ENCODE measurements at places on chromosomes 7 and 10.

- no peak for DNase-seq
Observed at GRCh38 chr7:111871283-111871682, 309.0 kb upstream of the IMMP2L start.

GRCh38 chr10:104351061-104351702 is 2.5 kb upstream of the CFAP58 start:
- DNase-seq = no peak

- DNase-seq = no peak
Observed at GRCh38 chr10:29921071-29921446, 138.3 kb downstream of the JCAD start.

GRCh38 chr7:6092953-6093354 is 61.8 kb downstream of the ANKRD61 start:
- no peak for DNase-seq

- no peak for DNase-seq
Observed at GRCh38 chr7:17311952-17312351, 13.5 kb downstream of the AHR start.

- no peak for DNase-seq
Observed at GRCh38 chr10:46559231-46559671, 2.8 kb upstream of the GPRIN2 start.

GRCh38 chr7:141390339-141390738 is 160.9 kb upstream of the AGK start:
- no peak for DNase-seq

DNA sequence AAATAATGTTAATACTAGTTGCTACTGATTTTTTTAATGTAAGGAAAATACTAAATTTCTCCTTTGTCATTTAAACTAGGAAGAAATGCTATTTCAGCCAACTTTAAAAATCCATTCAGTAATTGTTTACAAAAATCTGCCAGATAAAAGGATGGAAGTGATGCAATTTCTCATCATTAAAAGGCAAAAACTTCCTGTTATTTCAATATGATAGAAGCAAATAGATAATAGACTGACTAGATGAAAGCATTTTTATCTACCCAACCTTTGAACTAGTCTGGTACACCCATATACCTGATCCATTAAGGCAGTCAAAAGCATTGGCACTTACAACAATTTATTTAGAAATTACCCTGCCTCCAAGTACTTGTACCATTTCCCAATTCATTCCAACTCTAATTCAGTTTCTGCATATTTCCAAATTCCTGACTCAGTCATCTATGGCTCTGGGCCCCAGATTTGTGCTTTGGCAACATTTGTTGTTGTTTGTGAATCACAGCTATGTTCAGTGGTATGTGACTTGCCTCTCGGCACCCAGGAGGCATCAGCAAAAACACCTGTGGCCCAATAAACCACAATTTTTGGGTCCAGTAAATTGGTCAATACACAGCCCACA is 482.6 kb upstream of the SEMA3A start:
- no peak for DNase-seq

- DNase-seq = no peak
Observed at GRCh38 chr10:60767424-60767823, 10.9 kb upstream of the CDK1 start.

DNA sequence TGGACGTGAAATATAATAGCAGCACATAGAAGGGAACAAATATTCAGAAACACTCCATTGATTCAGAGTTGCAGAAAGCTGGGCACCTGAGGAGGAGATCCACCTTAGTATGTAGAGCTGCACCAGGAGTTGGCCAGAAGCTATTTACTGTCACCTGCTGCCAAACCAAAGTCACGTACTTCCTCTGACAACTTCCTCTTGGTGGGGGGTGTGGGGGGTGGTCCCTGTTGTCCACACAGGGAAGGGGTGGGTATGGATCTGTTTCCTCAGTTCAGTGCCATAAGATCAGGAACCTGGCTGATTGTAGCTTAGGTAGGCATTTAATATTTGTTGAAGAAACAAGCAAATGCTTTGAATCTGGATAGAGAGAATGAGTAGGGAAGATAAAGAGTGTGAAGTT is 264.6 kb downstream of the FRMD4A start:
- DNase-seq = no peak

DNA sequence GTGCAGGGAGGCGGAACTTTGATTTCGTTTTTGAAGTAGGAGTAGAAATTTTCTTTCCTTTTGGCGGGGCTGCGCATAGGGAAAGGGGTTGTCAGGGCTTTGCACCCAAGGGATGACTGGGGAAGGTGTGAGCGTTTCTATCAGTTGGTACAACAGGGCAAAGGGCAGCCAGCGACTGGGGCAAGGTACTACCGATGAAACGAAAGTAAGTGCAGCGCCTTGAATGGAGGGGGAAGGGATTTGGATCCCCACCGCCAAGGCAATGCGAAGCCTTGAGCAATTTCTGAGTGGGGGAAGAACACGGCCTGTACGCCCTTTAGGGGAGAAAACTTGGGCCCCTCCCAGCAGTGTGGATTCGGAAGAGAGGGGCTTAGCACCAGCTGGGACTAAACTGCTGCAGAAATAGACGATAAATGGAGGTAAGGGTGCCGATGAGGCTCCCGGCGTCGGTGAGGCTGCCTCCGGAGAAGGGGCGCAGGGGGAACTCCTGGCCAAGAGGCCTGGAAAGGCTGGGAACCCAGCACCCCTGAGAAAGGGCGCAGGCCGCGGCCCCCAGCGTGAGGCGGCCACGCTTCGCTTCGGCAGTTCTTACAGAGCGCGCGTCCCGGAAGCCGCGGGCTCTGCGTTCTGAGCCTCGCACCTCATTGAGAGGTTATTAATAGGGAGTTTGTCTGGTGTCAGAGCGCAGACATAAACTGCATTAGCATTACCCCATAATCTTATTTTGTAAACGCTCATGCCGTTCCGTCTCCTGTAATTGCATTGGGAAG is 10.0 kb upstream of the TLX1 start:
- no peak for DNase-seq

GRCh38 chr7:94433224-94433623 is 38.5 kb downstream of the COL1A2 start:
- no peak for DNase-seq

- no peak for DNase-seq
Observed at GRCh38 chr10:75061709-75062505, 49.5 kb upstream of the SAMD8 start.

GRCh38 chr10:32377458-32378259 is 30.7 kb upstream of the EPC1 start:
- no peak for DNase-seq

GRCh38 chr10:35540296-35541164 is 64.6 kb upstream of the GJD4 start:
- DNase-seq = no peak

DNA sequence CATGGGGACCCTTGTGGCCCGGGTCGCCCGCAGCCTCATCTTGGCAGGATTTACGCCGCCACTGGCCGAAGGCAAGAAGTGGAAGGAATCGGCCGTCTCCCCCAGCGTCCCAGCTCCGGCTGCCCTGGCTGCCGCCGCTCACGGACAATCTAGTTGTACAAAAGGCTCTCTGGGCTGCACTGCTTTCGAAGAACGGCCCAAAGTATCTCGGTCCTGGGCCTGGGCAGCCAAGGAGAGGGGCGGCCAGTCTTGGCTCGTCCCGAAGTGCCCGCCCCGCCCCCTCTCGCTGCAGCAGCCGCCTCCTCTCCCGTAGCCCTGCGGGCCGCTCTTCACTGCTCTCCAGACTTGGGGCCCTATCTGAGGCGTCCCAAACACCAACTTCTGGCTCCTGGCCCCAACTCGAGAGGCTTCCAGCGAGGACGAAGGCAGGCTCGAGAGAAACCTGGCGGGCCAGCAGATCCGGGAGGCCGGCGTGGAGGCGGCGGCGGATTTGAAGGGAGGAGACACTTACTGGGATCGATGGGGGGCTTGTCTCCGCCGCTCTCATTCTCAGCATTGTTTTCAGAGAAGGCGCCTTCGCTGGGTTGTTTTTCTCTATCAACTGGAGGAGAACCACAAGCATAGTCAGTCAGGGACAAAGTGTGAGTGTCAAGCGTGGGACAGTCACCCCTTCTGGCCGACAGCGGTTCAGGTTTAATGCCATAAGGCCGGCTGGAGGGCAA is 809 bp downstream of the HOXA9 start:
- DNase-seq = no peak

- no peak for DNase-seq
Observed at GRCh38 chr10:73218431-73219191, 28.4 kb downstream of the DNAJC9 start.

- DNase-seq = no peak
Observed at GRCh38 chr7:100893318-100893895, 2.3 kb downstream of the ACHE start.

DNA sequence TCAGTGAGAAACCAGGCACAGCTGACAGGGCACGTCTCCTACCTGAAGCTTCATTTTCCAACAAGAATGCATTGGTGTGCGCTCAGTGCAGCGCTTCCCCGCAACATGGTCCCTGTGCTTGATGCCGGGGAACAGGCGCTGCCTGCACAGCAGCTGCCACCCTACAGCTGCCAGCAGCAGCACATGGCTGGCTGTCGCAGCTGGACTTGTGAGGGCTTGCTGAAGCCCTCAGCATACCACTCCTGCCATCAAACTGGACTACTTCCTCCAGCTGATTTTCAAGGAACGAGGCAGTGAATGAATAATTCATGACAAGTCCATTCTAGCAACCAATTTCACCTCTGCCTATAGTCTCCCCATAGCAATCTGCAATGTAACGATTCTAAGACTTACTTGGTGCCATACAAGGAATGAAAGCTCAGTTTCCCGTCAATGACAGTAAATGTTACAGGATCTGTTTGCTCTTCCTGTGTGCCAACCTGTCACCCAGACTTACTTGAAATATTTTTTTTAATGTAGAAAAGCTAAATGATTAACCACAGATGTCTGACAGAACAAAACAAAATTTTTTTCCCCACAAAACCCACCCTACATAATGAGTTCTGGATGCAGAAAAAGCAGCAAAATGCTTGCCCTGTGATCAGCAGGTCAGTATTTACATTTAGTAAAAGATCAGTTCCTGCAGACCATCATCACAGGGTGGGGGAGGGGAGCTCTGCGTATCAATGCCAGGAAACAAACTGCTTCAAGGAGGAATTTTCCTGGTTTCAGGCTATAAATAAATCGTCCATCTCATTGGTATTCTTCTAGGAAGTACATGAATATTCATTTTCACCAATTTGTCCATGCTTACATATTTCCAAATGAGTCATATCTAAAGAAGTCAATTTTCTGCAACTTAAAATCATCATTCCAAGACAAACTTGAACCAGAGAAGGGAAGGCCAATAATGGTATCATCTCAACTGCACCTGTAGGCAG is 140.6 kb downstream of the ALOX5 start:
- DNase-seq = no peak

DNA sequence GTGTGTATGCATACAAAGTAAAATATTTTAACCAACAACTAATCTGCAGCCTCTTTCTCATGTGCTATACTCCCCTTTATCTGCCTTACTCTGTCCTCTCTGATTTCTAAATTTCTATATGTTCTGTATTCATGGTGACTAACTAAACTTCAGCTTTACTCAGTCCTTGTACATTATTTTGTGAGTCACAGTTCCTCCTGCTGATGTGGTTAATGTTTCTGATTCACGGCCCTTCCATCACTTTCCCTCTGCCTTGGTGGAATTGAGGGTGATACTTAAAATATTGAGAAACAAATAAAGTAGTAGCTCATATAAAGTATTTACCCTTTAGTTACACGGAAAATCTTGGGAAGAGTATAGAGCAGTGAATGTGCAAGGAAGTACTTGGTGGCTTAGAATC is 899.1 kb upstream of the ZWINT start:
- no peak for DNase-seq

DNA sequence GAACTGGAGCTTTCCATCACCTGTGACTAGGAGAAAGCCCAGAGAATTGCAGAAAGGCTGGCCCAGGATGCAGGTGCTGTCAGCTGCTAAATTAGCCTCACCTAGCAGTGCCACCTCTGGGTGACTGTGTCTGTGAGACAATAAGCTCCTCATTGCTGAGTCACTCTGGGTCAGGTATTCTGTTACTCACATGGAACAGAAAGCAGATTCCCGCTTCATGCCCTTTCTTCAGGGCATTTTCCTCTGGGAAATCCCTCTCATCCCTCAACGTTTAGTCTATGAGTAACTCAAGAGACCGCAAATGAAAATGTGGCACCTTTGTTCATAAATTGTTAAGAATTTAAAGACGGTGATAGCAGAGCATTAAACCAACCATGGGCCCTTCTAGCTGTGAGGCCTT is 184.0 kb downstream of the ADAM12 start:
- DNase-seq = no peak

DNA sequence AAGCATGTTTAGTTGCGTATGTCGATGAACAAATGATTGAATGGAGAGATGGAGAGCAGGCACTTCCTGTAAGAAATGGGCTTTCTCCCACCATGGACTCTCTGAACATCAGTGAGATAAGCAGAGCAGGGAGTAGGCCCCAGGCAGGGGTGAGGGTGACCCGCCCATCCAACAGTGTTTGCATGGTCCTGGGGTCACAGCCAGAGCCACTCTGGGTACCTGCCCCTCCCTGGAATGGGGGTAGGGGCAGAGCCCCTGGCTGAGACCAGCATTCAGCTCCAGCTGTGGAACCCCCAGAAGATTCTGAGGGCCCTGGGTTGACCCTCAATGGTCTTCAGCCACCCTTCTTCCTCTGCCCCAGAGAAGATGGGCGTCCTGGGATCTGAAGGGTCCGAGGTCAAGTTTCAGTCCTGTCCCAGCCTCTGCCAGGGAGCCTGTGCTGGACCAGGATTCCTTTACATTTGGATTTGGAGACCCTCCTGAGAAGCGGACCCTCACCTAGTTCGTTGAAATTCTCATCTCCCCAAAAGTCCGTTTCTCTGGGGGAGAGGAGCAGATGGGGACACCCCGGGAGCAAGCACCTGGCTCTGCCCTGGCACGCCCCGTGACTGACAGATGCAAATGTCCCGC is 2.4 kb upstream of the FGF8 start:
- DNase-seq = no peak

- DNase-seq = no peak
Observed at GRCh38 chr7:132576721-132577085, 433 bp upstream of the PLXNA4 start.

DNA sequence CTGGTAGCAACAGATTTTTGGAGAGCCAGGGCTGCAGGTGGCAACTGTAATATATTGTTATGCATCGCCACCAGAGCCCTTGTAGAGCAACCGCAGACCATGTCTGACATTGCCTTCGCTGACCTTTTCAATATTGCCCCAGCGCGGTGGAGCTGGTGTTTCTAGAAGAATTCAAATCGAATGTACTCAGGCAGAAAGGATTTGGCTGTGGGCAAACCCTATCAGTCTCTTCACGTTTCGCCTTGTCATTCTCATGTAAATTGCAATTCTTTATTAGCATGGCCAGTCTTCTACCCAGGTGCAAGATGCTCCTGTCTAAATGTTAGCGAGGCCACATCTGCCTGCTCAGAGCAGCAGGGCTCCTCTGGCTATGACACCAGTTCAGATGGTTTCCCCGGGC is 490.2 kb upstream of the AUTS2 start:
- no peak for DNase-seq

Data from NCI-H1417 treated with DMSO at 0.1 percent for 48 hours (cell line).